Activated effector memory CD4-positive, alpha-beta T cell treated with Interleukin-2 at 50 U/mL for 16 hours (primary cell): ENCODE measurements at places on chromosomes 7 and 10.

- DNase-seq = peak; percentile 60
Observed at GRCh38 chr10:12264204-12264940, 68.4 kb downstream of the CDC123 start.

DNA sequence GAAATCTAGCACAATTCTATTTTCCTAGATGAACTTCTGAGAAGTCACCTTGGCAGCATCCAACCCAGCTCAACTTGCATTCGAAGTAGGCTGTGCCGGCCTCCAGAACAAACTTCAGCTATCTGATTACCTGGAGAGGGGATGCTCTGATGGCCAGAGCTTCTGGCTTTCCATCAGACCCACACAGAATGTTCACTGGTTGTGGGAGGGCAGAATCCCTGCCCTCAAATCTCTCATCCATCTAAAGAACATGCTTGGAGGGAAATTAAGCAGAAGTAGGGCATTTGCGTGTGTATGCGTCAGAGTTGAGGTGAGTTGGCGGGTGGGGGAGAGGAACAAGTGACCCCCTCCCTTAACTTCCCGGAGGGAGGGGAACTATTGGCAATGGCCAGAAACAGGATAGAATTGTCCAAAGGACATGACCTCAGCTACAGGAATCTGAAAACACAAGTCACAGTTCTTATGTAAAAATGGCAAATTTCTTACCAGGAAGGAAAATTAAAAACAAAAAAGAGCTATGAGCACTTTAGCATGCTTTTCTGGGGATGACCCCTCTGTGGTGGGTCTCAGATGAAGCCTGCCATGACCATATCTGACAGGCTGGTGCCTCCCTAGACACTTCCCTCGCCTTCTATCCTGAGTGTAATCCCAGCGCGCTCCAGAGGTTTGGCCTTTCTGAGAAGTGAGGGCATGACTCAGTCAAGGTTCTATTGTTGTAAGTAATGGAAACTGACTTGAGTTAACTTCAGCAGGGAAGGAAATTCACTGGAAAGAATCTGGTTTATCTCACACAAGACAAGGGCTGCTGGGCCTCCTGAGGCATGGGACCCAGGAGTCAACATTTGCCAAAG is 278.8 kb downstream of the RPS24 start:
- DNase-seq = no peak

DNA sequence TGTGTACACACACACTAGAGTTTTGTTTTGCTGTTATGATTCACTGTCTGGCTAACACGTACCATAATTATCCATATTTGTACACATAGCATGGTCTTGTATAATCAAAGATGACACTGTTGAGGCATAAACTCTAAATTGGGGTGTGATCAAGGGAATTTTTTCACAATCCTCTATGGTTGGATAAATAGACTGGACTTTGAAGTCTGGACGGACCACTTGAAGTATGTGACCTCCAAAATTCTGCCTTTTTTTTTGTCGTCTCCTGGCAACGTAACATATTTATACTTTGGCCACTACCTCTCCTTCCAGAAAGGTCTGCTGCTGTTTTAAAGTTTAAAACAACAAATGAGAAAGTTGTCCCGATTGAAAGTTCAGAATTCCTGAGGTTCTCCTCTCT is 193.4 kb downstream of the CACNB2 start:
- DNase-seq = no peak

DNA sequence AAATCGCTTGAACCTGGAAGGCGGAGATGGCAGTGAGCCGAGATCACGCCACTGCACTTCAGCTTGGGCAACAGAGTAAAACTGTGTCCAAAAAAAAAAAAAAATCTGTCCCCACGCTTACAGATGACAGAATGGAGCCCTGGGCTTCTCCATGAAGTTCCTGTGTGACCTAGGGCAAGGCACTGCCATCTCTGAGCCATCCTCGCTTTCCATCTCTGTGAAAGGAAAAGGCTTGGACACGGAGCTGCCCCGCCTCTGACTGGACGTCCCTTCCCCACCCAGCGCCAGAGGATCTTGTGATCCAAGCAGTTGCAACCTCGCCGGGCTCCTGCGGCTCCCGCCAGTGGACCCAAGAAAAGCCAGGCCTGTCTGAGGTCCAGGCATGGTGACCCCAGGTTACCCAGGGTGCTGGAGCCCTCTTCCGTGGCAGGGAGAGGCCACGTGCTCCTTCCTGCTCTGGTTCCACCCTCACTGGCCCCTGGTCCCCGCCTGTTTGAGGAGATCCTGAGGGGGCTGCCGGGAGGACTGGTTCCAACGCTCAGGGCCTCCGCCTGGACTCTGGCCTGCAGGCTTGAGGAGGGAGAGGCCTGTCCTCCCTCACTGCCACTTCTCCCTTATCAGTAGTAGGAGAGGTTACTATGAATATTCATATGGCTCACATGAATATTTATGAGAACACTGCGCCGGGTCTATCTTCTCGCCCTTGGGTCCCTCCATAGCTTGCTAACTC is 25.6 kb upstream of the ELFN1 start:
- no peak for DNase-seq
